Coronary artery (tissue), 2 donors: ENCODE measurements at places on chromosomes 2 and 18.

- peak; percentile 72 for DNase-seq
Measured at GRCh38 chr2:42567806-42568400, 529 bp upstream of the MTA3 start.

- no peak for DNase-seq
Measured at GRCh38 chr2:108587621-108588020, 53.4 kb downstream of the LIMS1 start.

DNA sequence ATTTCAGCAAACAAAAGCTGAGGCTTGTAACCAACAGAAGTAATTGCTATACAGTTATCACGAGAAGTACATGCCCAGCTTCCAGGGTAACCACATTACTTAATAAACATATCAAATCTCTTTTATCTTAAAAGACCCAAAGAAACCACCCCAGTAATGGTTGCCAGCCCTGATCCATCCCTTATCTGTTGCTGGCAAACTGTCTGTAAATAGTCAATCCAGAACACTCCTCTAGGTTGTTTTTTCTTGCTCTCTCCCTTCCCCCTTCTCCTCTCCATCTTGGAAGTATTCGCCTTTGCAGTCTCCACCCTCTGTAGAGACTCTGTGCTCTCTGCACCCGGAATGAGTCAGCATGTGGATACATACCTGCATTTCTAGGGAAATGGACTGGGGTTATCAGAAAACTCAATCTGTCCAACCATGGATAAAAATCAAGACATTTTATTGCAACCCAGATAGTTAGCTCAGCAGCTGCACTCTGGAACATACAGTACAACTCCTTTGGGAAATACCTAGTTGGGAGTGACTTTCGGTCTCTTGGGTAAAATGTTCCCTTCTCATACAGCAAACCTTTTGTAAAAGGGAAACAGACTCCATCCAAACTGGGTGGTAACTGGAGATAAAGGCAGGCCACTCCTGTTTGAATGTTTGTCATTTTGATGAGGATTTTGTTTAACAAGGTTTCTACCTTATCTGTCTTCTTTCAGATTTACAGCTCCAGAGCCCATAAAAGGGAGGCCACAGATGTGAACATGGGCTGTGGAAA lies 123.5 kb upstream of the FOSL2 start:
- no peak for DNase-seq

DNA sequence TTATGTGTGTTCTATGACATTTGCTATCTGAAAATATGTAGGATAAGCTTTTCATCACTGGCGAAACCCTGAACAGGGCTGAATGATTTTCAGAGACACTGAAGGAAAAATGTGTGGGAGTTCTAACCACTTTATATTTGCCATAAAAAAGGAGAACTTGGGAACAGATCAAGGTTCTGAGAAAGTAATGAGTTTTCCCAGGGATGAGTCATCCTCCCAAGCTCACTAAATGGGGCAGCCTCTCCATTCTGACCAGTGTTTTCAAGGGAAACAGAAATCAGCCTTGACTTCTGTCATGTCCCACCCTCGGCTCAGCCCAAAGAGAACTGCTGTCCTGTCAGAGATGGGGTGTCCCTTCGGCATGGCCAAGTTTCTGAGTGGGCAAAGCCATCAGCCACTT lies 2109.8 kb upstream of the CELF4 start:
- DNase-seq, result no peak

DNA sequence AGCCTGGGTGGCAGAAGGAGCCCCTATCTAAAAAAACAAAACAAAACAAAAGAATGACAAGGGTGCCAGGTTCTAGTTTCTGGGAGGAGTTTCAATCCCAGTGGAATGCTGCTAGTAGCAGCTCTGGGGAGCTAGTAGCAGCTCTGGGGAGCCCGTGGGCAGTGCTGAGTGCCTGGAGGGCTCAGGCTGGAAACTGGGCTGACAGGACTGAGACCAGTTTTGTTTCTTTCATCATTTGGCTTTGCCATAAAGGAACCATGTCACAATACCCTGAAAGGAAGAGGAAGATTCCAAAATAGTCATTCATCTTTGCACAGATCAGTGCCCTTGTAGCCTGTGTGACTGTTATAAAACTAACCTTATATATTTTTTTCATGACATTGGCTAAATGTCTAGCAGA lies 10.6 kb downstream of the MFSD6 start:
- no peak for DNase-seq

GRCh38 chr18:75205514-75206132 lies 3.3 kb downstream of the PTGR3 start:
- no peak for DNase-seq

DNA sequence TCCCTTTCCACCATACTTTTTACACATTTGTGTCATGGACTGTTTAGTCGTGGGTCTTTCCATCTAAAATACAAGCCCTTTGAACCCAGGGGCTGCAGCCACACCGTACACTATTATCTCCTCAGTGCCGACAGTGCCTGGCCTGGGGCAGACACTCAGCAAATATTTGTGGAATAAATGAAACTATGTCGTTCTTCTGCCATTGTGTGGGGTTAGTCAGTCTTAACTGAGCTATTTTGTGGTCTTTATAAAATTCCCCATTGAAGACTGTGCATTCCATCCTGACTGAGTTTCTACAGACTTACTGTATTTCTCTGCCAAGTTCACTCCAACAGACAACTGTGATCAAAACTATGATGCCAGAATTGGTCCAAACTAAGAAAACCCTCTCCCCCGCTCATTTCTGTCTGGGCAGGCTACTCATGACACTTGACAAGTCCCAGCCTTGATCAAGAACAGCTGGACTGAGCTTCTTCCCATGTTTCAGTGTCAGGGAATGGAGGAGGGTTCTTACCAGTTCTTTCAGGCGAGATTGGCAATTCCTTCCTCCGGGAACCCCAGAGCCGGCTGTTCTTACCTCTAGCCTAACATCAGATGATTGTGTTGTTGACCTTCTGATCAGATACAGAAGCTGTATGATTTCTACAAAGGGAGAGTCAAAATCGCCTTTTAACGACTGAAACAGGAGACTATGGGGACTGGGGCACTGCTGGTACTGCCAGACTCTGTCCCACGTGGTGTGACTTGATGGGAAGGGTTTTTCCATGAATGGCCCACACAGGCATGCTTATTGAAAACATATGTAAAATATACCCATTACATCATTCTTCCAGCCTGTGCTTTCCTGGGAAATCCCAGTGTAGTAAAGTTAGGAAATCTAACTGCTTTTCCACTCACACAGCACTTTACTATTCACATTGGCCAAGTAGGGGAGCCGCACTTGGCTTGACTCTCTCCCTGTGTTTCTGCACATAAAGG lies 77.4 kb upstream of the NPAS2 start:
- DNase-seq, result no peak

DNA sequence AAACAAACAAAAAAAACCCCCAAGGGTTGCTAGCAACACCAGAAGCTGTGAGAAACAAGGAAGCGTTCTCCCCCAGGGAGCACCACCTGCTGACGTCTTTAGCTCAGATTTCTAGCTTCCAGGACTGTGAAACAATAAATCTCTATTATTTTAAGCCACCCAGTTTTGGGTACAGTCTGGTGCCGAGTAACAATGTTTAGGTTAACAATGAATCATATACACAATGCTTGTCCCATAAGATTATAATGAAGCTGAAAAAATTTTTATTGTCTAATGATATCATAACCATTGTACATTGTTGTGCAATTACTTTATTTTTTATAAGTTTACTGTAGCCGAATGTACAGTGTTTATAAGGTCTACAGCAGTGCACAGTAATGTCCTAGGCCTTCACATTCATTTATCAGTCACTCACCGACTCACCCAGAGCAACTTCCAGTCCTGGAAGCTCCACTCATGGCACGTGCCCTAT lies 72.1 kb upstream of the CAB39 start:
- peak; percentile 8 for DNase-seq

GRCh38 chr2:191626497-191627151 lies 51.3 kb upstream of the NABP1 start:
- no peak for DNase-seq

DNA sequence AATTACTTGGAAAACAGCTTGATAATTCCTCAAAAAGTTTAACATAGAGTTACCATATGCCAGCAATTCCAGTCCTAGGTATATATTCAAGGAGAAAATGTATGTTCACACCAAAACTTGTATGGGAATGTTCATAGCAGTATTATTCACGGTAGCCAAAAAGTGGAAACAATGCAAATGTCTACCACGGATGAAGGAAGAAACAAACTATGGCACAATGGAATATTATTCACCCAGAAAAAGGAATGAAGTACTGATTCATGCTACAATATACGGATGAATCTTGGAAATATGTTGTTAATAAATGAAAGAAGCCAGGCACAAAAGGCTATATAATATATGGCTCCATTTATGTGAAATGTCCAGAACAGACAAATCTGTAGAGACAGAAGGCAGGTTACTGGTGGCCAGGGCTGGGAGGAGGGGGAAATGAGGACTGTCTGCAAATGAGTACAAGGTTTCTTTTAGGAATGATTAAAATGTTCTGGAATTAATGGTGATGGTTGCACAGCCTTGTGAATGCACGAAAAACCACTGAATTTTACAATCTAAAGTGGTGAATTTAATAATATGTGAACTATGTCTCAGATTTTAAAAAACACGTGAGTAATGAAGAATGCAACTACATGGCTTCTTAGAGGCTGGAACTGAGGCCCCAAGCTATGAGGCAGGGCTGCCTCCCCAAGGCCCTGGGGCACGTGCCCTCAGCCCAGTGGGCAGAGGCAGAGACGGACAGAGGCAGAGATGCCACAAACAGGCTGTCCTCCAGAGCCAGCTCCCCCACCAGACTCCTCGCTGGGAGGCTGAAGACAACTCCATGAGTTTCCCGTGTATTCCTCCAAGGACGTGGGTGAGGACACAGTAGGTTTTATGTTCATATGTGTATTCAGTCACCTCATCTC lies 5.0 kb downstream of the LIMS2 start:
- peak; percentile 70 for DNase-seq
